ENCODE measurements at places on chromosomes 7 and 10. TPM values are rescaled to one million over a fixed set of nuclear protein-coding genes. Genes with fewer than 3 reads are reported as not detected.

DNA sequence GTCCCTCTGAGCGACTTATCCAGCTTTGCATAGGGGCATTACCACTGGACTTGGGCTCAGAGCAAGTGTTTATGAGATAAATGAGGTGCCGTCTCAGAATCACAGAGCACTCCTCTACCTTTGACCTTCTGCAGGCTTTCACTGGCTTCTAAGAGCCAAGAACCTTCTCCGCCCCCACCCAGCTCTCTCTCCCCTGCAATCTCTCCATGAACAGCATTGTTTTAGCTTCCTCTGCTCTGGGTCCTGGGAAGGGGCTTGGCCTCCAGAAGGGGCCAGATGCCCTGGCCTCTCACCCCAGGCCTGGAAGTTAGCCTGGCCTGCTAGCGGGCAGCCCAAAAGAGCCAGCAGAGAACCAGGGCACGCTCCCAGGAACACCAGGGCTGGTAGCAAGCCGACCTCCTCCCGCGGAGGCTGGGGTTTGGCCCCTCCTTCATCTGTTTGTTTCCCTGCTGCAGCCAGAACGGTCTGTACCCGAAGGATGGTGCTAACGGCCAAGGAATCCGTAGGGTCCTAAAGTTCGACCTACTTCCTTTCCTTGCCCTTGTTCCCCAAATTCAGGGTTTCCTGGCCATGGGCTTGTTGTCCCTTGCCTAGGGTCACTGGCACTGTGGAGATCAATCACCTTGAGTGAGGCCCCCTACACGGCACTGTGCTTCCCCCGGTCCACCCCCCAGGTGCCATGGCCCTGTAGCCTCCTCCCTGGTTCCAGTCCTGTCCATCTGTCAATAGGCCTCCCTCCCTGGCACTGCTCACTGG lies 18.7 kb upstream of the DDIT4 start:
- peak; percentile 52 for DNase-seq

- DNase-seq, result no peak
These were observed 7.8 kb downstream of the ATP6V0E2 start for GRCh38 chr7:149881328-149882247.

- DNase-seq, result no peak
These were observed 368.8 kb upstream of the ZMIZ1 start for GRCh38 chr10:78699971-78700370.

GRCh38 chr7:150855046-150855445 lies 2.7 kb downstream of the AOC1 start:
- DNase-seq, result no peak

DNA sequence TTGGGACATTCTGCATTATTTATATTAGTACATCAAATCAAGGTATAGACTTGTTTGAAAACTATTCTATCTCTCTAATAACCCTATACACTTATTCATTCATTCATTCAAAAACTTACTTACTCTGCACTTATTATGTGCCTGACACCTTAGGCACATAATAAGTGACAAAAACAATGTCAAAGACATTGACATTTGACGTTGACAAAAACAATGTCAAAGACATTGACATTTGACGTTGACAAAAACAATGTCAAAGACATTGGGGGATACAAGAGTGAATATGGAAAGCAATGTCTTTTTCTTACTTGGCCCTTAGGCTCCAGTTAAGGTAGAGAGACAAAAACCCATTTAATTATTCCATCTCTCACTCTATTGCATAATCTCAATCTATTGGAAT lies 116.0 kb downstream of the CNTNAP2 start:
- no peak for DNase-seq

The CFTR gene
- total RNA-seq, result under 0.01 TPM

GRCh38 chr7:136551618-136552017 lies 316.8 kb upstream of the CHRM2 start:
- DNase-seq, result no peak

The HTR7 gene
- total RNA-seq, result 0.77 TPM

GRCh38 chr7:151047976-151048815 lies at the start of gene ASIC3:
ASIC3 (plus strand) TSS chr7:151048531; CDS start chr7:151048886, 355 bp downstream.
- DNase-seq, result no peak

DNA sequence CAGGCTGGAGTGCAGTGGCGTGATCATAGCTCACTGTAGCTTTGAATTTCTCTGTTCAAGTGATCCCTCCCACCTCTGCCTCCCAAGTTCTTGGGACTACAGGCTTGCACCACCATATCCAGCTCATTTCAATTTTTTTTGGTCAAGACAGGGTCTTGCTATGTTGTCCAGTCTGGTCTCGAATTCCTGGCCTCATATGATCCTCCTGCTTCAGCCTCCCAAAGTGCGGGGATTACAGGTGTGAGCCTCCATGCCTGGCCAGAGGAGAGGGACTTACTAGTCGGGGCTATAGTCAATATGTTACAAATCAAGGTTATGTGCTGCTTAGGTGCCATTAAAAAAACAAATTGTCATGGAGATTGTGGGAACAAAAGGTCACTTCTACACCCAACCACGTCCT lies 105.3 kb upstream of the GALNT17 start:
- no peak for DNase-seq
